ENCODE measurements at places on chromosomes 1 and 21. TPM values are rescaled to one million over a fixed set of nuclear protein-coding genes. Genes with fewer than 3 reads are reported as not detected.

Gene MATN1
- 0.30 TPM for polyA plus RNA-seq

Gene CCDC30
- 19.9 TPM for polyA plus RNA-seq

Gene LCE1D
- polyA plus RNA-seq: not detected

Gene DDAH1
- 29.0 TPM for polyA plus RNA-seq

Gene EPHA10
- 0.40 TPM for polyA plus RNA-seq

DNA sequence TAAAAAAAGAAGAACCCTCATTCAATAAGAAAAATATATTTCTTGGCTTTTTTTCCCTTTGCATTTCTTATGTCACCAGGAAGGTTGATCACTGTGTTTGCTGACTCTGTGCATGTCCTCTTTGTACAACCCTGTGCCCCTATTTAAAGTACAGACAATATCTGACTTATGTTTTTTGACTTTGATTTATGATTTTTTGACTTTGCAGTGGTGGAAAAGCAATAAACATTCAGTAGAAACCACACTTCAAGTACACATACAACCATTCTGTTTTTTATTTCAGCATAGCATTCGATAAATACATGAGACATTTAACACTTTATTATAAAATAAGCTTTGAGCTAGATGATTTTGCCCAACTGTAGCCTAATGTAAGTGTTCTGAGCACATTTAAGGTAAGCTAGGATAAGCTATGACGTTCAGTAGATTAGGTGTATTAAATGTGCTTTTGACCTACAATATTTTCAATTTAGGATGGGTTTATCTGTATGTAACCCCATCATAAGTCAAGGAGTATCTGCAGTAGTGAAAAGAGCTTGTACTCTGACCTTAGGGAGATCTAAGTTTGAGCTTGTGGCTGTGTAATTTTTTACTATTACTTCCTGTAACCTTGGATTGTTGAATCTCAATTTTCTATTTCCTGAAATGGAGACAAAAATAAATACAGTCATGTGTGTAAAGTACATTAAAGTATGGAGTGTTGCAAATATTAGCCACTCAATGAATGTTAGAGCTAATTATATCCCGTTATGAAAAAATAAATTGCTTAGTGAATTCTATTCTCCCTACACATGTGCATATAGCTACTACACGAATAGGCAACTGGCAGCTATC is 1.2 kb downstream of the RNASEL start:
- no peak for DNase-seq

DNA sequence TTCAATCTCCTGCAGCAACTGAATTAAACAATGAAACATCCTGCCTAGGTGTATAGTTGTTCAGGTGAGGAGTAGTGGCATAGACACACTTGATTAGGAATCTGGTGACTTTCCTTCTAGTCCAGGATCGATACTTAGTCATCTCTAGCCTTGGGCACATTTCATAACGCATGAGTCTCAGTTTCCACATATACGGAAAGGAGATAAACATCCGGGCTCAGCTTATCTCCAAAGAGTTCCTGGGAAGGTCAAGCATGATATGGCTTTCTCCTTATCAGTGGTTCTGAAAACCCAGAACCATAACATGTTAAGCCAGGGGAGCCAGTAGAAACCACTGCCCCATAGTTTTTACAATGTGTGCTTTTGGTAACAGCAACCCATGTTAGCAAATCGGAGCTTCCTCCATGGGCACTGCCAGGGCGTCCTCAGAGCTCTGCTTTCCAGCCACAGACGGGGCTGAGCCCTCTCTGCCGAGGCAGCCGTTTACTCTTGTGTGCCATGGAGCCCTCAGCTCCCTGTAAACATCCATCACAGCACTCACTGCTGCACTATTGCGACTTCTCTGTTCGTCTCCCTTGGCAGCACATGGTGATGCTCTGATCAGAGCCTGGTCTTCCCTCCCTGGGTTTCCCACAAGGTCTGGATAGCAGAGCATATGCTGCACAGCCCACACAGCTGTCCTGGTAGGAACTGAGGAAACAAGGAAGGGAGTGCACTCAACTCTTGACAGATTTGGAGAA is 34.6 kb downstream of the RUNX1 start:
- DNase-seq: no peak

DNA sequence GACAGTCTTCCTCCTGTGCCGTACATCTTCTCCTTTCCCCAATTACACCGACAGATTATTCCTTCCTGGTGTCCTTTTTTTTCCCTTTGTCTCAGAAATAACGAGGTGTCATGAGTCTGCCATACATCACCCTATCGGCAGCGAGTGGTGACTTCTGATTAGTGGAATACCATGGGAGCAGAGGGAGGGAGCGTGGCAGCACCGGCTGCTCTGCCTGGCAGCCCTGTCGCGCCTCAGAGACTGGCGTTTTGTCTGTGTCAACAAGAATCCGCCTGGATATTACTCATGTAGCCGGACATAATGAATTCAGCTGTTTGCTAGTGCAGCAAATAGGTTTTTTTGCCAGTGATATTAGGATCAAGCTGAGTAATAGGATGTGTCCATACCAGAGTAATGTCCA is 51.8 kb downstream of the UTP25 start:
- no peak for DNase-seq

DNA sequence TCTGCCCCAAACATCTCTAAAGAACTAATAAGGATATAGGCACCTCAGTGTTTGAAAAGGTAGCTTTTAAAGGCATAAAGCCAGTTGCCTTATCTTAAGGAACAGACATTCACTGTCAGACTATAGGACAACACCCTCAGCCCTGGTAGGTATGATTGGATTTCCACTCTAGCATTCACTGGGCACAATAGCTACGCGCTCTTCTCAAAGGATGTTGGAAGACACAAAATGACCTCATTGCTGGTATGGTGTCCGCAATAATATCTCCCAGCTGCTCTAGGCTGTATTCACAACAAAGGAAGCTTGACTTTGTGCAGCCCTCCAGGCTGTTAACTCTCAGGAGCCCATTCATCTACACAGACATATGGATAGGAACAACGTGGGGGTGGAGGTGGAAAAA is 119.4 kb upstream of the CXADR start:
- no peak for DNase-seq

- DNase-seq: no peak
Measured at GRCh38 chr1:22212400-22213233, 69.7 kb upstream of the WNT4 start.

GRCh38 chr1:206469933-206470691 is at the start of gene IKBKE:
IKBKE (plus strand) TSS chr1:206470476; CDS start chr1:206473228, 2,752 bp downstream.
- DNase-seq: no peak

DNA sequence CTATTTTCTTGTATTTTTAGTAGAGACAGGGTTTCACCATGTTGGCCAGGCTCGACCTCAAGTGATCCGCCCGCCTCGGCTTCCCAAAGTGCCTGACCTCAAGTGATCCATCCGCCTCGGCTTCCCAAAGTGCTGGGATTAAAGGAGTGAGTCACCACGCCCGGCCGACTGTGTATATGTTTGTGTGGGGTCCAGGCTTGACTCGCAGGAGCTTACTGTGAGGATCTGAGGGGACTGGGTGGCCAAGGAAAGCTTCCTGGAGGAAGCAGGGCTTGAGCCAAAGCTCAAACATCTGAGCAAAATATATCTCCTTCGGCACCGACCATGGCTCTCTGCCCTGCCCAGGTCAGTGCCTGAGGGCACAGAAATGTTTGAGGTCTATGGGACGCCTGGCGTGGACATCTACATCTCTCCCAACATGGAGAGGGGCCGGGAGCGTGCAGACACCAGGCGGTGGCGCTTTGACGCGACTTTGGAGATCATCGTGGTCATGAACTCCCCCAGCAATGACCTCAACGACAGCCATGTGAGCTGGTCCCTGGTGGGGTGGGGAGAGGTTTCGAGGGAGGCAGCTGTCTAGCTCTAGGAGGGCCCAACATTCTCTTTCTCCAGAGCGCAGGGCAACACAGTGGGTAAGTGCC is 10.5 kb downstream of the PADI3 start:
- DNase-seq: no peak

DNA sequence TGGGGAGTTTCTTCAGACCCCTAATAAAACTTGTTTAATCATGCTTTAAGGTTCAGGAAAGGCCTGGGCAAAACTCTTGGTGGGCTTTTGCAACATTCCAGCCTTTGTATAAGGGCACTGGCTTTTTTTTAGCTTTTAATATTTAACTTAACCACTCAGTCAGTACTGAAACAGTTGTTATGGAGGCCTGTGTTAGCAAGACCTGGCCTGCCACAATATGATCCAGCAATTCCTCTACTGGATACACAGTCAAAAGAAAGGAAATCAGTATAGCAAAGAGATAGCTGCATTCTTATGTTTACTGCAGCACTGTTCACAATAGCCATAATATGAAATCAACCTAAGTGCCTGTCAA is 75.1 kb upstream of the COG2 start:
- DNase-seq: no peak

GRCh38 chr1:181317261-181317930 is 165.9 kb upstream of the CACNA1E start:
- no peak for DNase-seq

- DNase-seq: no peak
Measured at GRCh38 chr1:215079456-215079855, 3.1 kb upstream of the KCNK2 start.

All from left renal pelvis (tissue), 4 donors.